T-helper 2 cell treated with Interferon-gamma antibody and Interleukin-4, amounts not matched to agents 5 μg/mL and 100 μg/mL, for 36 hours (primary cell): ENCODE measurements at places on chromosomes 12 and 14.

DNA sequence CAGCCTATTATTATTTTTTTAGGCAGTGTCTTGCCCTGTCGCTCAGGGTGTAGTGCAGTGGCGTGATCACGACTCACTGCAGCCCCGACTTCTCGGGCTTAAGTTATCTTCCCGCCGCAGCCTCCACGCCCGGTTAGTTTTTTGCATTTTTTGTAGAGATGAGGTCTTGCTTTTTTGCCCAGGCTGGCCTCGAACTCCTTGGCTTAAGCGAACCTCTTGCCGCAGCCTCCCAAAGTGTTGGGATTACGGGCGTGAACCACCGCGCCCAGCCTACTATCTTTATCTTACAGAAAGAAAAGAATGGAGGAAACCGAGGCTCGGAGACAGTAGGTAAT is 507 bp upstream of the PTPN11 start:
- peak overlapping the region; percentile 97 for H3K4me3 ChIP-seq
- H3K27me3 ChIP-seq, result no peaks in the 10 kb centered on the region
- H3K27ac ChIP-seq, result peak overlapping the region; percentile 98
- peaks cover 9% of the 10 kb centered on the region for H3K36me3 ChIP-seq

DNA sequence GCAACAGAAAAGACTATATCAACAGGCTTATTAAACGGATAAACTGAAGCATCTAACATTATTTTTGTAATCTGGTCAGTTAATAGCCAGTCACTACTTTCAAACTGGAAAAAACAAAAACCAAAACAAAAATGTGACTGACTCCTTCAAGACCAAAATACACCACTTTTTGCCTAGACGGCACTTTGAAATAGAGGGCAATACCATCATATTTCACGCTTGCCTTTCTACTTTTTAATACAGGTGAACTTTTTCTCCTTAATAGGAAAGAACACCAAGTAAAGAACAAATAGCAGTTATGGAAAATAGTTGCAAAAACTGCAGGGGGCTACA is 550 bp upstream of the NUP107 start:
- no peak for DNase-seq
- H3K4me1 ChIP-seq, result peaks cover 29% of the 10 kb centered on the region
- no peaks in the 10 kb centered on the region for H3K27me3 ChIP-seq
- peaks cover 19% of the 10 kb centered on the region for H3K36me3 ChIP-seq
- H3K4me3 ChIP-seq, result peak overlapping the region; percentile 97

- H3K27me3 ChIP-seq, result peaks cover 10% of the 10 kb centered on the region
- no peak overlapping the region for H3K27ac ChIP-seq
- H3K4me1 ChIP-seq, result no peaks in the 10 kb centered on the region
- peaks cover under 1% of the 10 kb centered on the region for H3K36me3 ChIP-seq
Measured at GRCh38 chr12:131620946-131621681, 89.8 kb upstream of the SFSWAP start.

DNA sequence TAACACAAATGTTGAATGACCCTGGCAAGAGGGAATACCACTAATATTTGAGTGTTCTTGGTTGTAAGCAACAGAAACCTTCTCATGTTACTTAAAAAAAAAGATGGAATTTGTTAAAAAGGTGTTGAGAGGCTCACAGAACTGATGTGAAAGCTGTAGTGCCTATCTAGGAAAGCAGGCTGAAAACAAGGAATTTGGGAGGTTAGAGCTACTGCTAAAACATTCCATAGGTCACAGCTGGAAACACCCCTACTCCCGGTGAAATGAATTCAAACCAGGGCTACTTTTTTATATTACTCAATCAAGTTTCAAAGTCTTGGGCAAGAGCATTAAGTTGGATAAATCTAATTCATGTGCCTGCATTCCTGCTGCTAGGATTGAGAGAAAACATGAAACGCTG is 104.1 kb downstream of the SLC35F4 start:
- DNase-seq, result no peak
- no peak overlapping the region for H3K4me3 ChIP-seq
- no peak overlapping the region for H3K27ac ChIP-seq
- no peaks in the 10 kb centered on the region for H3K36me3 ChIP-seq
- H3K27me3 ChIP-seq, result no peaks in the 10 kb centered on the region

- no peaks in the 10 kb centered on the region for H3K36me3 ChIP-seq
- no peak overlapping the region for H3K4me3 ChIP-seq
- no peak overlapping the region for H3K27ac ChIP-seq
- H3K27me3 ChIP-seq, result peaks cover 20% of the 10 kb centered on the region
Measured at GRCh38 chr14:104116756-104117340, 21.5 kb upstream of the KIF26A start.

GRCh38 chr12:104623883-104624282 is 167.1 kb downstream of the CHST11 start:
- no peak for DNase-seq
- H3K36me3 ChIP-seq, result peaks cover 19% of the 10 kb centered on the region
- no peak overlapping the region for H3K4me3 ChIP-seq
- H3K27ac ChIP-seq, result no peak overlapping the region
- no peaks in the 10 kb centered on the region for H3K27me3 ChIP-seq
- peaks cover 24% of the 10 kb centered on the region for H3K4me1 ChIP-seq

GRCh38 chr12:122888232-122888752 is 7.6 kb downstream of the VPS37B start:
- peaks cover 2% of the 10 kb centered on the region for H3K36me3 ChIP-seq
- H3K27me3 ChIP-seq, result peaks cover 14% of the 10 kb centered on the region
- H3K27ac ChIP-seq, result peak overlapping the region; percentile 92

DNA sequence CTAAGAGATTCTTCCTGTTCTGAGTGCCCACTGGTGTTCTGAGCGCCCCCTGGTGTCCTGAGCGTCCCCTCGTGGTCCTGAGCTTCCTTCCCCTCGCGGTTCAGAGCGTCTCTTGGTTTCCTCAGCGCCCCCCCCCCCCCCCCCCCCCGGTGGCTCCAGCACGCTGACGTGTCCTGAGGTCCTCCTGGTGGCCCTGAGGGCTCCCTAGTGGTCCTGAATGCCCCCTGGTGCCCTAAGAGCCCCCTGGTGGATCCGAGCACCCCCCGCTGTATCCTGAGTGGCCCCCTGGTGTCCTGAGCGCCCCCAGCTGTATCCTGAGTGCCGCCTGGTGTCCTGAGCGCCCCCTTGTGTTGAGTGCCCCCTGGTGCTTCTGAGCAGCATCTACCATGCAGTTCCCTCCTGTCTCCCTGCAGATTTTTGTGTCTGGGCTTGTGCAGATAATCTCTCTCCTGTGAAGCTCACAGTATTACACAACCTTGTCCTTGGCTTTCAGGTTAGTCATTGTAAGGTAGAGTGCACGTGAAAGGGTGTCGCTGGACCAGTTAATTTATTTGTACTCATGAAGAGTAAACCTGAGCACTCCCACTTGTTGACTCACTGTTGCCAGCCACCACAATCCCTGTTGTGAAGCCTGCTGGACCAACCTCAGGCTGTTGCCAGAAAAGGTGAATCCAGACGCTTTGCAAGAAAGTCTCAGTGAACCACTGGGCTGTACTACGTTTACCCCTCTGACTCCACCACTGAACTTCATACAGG is 1168.4 kb downstream of the TMEM121 start:
- DNase-seq, result peak; percentile 60
- H3K36me3 ChIP-seq, result no peaks in the 10 kb centered on the region
- peak overlapping the region; percentile 75 for H3K4me3 ChIP-seq
- peak overlapping the region; percentile 55 for H3K27ac ChIP-seq

GRCh38 chr12:132116709-132117557 is 27.2 kb downstream of the DDX51 start:
- H3K4me3 ChIP-seq, result no peak overlapping the region
- no peak for DNase-seq
- no peaks in the 10 kb centered on the region for H3K27me3 ChIP-seq
- peaks cover 14% of the 10 kb centered on the region for H3K36me3 ChIP-seq
- H3K4me1 ChIP-seq, result no peaks in the 10 kb centered on the region

- no peak overlapping the region for H3K27ac ChIP-seq
- H3K4me1 ChIP-seq, result no peaks in the 10 kb centered on the region
Measured at GRCh38 chr12:115437061-115437567, 753.1 kb upstream of the TBX3 start.
